Mesenteric fat pad (tissue), 1 donor: ENCODE measurements at places on chromosomes 2 and 18. TPM values are rescaled to one million over a fixed set of nuclear protein-coding genes. Genes with fewer than 3 reads are reported as not detected.

Gene KLHL29
- total RNA-seq = 23.6 TPM

Gene HOXD8
- 13.3 TPM for total RNA-seq

Gene SP5
- total RNA-seq = 0.26 TPM

Gene SERPINB10
- total RNA-seq = not detected

Gene LONRF2
- 5.9 TPM for total RNA-seq

Gene OXER1
- 0.84 TPM for total RNA-seq

Gene ALLC
- not detected for total RNA-seq

Gene ZNF397
- total RNA-seq = 21.4 TPM
